DMS79 treated with DMSO at 0.1 percent for 48 hours (cell line): ENCODE measurements at places on chromosomes 7 and 10.

- no peak for DNase-seq
These were observed 46.0 kb downstream of the ZNRF2 start for GRCh38 chr7:30330134-30331111.

GRCh38 chr7:52917982-52918578 lies 117.4 kb upstream of the POM121L12 start:
- DNase-seq = no peak

DNA sequence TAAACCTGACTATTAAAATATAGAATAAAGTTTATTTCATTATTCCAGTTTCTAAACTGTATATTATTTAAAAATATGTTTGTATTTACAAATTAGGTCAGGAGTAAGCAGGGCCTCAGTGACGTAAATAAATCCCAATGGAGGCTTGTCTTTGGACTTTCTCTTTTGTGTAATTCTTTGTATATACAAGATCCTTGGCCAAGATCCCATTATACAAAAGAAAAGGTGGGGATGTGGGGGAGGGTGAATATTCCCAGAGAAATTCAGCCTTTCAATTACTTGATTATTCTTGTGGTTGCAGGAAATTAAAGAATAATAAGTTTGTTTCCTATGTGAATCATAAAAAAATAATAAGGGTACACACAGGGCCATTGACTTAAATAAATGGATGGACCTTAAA lies 178.7 kb upstream of the PRPS1L1 start:
- DNase-seq = no peak

- no peak for DNase-seq
These were observed 1.6 kb upstream of the ARHGAP12 start for GRCh38 chr10:31930023-31930751.

DNA sequence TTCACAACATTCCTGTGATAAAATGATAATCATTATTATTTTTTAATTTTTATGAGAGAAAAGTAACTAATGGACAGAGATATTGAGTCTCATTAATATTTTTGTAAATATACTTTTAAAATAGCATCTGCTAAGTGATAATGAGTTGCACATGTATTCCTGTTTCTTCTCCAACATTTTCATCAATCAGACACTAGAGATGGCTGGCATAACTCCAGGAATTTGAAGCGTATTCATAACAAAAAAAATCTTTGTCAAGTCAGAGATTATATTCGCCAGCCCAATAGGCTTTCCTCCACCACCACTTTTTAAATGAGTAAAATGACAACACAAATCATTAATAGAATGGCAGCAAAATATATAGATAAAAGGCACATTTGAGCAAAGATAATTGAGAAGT lies 524.0 kb upstream of the KCND2 start:
- DNase-seq = no peak

GRCh38 chr7:130356876-130357611 lies 12.4 kb downstream of the CPA5 start:
- peak; percentile 95 for DNase-seq

DNA sequence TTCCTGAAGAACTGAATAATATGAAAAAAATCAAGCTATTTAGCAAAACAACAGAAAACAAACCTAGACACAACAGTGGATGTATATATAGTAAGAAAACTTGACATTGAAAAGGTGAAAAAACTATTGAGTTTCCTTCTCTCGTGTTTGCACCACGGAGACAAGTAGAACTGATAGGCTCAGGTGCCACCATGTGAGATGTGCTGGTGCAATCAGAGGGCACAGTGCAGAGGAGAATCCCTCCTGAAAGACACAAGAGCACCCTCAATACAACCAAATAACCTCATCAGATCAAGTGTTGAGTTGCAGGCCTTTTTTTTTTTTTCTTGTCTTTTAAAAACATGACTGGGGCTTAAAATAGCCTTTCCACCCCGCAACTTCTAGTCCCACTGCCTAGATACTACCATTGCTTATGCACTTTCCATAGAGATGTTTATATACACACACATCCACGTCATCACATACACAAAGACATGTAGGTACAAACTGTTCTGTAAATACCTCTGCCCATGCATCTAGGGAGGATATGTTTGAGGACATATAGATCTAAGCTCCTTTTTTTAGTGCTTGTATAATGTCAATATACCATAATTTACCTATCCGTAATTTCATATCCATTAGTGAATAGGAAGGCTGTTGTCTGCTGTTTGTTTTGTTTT lies 54.1 kb downstream of the UBE2H start:
- no peak for DNase-seq

- peak; percentile 48 for DNase-seq
These were observed at the start of gene FOXK1 for GRCh38 chr7:4681886-4682620. TSS of gene FOXK1 (plus strand) at chr7:4682295. CDS start at chr7:4682309, 14 bp downstream.
